Hematopoietic multipotent progenitor cell treated with erythropoietin and hydrocortisone succinate and interleukin-3 and kit ligand, for 4 days (in vitro differentiated cells): ENCODE measurements at places on chromosomes 6 and 20.

GRCh38 chr6:104325341-104326172 lies 534.2 kb downstream of the HACE1 start:
- peak; percentile 42 for DNase-seq

GRCh38 chr6:39933669-39934130 lies 562 bp downstream of the MOCS1 start:
- no peak for DNase-seq

DNA sequence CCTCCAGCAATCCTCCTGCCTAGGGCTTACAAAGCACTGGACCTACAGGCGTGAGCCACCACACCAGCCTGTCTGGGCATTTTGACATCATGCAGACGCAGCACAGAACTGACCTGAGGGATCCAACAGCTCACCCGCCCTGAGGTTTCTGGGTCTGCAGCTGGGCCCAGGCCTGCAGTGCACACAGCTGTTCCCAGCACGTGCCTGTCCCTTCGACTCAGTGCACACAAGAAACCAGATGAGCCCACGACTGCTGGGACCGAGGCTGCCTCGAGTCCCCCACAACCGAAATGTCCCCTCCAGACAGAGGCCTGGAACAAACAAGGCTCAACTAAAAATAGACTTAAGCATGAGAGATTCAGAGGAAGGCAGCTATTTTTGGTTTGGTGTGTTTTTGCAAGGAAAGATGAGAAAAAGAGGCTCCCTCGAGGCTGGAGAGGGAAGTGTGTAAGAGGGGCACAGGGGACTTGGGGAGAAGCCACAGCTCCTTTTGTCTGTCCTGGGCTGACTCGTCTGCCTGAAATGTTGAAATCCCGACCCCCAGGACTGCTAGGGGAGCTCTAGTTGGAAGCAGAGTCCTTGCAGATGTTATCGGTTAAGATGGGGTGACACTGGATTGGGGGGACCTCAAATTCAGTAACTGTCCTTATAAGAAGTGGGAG lies 66.3 kb downstream of the YTHDF1 start:
- no peak for DNase-seq

DNA sequence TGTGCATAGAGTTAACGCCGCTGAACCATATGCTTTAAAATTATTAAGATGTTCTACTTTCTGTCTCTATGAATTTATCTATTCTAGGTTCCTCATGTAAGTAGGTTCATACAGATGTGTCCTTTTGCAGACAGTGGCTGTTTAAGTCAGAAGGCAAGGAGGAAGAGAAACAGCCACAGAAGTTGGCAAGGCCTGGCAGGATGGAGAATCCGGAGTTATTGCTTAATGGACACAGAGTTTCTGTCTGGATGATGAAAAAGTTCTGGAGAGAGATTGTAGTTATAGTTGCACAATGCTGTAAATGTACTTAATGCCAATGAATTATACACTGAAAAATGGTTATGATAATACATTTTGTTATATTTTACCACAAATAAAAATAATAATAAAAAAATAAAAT lies 283.6 kb upstream of the CNR1 start:
- no peak for DNase-seq

DNA sequence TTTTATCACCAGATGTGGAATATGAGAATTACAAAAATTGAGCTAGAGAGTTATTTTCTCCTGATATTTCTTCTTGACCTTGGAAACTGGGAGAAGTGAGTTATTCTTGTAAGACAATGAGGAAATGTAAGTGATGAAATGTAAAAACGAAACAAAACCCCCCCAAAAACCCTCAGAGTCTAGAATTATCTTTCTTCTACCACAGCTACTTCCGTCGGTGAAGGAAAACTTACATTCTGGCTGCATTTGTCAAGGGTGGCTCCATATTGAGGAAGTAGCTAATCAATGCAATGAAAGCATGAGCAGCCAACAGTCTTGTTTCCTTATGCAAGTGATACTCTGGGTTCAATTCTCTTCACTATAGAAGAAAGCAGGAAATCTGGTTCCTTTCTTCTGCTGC lies 661.7 kb upstream of the CITED2 start:
- DNase-seq = no peak

DNA sequence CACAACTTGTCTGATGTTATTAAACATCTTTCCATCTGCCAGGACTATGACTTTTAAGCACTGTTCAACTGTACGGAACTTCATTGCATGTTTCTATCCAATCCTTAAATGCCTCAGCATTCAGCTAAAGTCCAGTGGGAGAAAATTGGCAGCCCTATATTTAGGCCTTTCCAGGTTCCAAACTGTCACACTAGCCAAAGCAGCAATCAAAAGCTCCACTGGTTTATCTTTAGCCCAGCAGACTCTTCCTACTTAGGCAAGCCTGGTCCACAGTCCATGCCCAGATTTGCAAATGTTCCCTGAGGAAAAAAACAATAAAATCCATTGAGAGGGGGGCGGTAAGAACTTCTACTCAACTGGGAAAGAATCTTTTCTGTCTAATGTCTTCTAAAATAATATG lies 349.1 kb upstream of the GJE1 start:
- DNase-seq = no peak

DNA sequence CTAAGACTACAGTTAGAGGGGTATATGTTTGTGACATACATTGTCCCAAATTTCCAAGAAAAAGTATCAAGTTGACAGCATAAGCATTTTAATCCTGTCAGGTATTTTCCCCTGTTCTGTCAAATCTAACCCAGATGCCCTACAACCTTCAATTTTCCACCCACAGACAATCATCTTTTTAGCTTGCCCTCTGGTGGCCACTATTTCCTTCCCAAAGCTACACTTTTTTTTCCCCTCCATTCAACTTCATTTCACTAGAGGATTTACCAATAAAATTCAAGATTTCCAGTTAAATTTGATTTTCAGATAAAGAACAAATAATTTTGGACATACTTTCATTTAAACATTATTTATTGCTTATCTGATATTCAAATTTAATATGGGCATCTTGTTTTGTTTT lies 286.6 kb downstream of the TENT5A start:
- DNase-seq = peak; percentile 46

- DNase-seq = no peak
These were observed 9.4 kb upstream of the PHF20 start for GRCh38 chr20:35762461-35762860.
